ENCODE measurements at places on chromosomes 3 and 15.

DNA sequence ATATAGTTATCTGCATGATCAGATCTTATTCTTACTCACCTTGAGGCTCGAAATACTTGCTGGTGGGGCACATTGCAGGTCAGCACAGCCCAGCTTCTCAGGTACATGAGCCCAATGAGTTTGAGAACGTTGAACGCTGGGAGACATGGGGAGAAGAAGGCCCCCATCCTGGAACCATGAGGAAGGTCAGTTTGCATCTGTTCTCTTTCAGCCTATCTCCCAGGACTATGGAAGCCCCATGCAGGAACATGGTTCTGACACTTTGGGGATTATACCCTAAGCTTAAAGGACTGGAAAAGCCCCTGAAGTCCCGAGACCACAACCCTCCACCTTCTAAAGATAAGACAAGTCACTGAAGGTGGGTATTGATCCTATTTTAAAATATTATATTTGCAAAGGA, 17.4 kb upstream of the STARD5 start:
- DNase-seq: no peak

GRCh38 chr3:194800002-194800401, 114.3 kb downstream of the FAM43A start:
- no peak for DNase-seq

GRCh38 chr15:51283026-51283425, 55.4 kb downstream of the CYP19A1 start:
- no peak for DNase-seq

GRCh38 chr15:79743032-79743431, 153.8 kb downstream of the MTHFS start:
- no peak for DNase-seq

DNA sequence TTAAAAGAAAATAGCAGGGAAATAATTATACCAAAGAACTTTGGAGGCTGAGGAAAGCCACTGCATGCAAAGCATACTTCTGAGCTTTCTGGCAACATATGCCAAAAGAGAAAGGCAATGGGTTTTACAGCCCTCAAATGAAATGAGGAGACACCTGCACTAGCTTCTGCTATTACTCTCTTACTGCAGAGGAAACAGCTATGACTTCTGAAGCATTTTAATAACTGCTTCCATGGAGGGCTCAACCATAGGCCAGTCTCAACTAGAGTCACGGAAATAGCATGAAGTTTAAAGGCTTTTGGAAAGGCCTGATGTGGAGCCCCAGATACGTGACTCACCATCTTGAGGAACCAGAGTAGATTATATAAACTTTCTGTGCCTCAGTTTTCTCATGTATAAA, 114.8 kb downstream of the OXNAD1 start:
- DNase-seq: peak; percentile 21

DNA sequence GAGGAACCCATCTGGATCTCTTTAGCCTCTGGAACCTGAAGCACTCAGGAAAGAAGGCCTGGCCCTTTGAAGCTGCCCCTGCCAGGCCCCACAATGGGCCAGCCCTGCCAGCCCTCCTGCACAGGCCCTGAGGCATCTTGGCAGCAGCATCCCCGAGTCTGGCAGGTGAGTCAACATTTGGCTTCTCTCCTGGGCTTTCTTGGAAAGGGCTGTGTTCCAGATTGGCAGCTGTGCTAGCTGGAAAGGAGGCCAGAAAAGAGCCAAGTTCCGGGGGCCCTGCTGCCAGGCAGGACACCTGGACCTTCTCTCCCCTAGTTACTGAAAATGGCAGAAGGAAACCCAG, 187.2 kb downstream of the SHQ1 start:
- peak; percentile 61 for DNase-seq

- DNase-seq: peak; percentile 86
Measured at GRCh38 chr15:34209421-34210282, at the start of gene KATNBL1. Gene KATNBL1 (minus strand): TSS chr15:34210096. CDS start chr15:34163676, 46,420 bp downstream.

DNA sequence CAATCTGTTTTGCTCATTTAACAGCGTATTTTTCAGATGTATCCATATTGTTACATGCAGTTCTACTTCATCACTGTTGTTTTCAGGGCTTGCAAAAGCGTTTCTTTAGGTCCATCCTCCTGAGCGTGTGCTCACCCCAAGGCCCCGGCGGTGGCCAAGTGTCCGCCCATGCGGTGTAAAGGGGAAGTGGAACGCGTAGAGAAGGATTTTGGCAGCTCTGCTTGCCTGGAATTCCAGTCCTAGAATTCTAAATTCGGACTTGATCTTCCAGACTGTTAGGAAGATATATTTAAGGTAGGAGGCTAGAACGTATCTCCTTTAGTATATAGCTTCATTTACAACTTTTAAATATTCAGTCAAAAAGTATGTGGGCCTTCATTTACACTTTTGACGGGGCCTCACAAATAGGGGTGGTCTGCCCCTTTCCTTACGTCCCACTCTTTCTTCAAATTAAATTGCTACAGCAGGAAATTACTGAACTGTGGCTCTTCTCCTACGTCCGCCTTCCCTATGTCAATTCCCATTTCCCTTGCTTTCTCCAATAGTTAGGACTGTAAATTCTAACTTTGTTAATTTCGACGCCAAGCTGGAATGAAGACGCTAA, 609 bp upstream of the TBC1D23 start:
- DNase-seq: peak; percentile 71

DNA sequence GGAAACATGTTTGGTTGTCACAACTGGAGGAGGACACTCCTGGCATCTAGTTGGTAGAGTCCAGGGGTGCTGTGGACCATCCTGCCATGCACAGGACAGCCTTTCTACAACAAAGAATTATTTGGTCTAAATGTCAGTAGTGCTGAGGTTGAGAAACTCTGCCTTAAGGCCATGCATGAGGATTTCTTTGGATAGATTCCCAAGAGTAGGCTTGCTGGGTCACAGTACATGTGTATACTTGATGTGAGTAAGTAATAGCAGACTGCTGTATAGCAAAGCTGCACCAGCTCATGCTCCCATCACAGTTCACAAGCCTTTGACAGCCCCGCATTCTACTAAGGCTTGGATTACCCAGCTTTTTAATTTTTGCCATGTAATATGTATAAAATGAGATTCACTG, 151.3 kb downstream of the MFSD1 start:
- no peak for DNase-seq

GRCh38 chr3:60154011-60154410, 1097.2 kb downstream of the FHIT start:
- no peak for DNase-seq

GRCh38 chr3:138649134-138649533, 40.6 kb downstream of the FAIM start:
- DNase-seq: no peak

- no peak for DNase-seq
Measured at GRCh38 chr3:177448987-177449359, 251.7 kb upstream of the TBL1XR1 start.

- DNase-seq: no peak
Measured at GRCh38 chr3:146650691-146651442, 45.7 kb upstream of the PLSCR5 start.

DNA sequence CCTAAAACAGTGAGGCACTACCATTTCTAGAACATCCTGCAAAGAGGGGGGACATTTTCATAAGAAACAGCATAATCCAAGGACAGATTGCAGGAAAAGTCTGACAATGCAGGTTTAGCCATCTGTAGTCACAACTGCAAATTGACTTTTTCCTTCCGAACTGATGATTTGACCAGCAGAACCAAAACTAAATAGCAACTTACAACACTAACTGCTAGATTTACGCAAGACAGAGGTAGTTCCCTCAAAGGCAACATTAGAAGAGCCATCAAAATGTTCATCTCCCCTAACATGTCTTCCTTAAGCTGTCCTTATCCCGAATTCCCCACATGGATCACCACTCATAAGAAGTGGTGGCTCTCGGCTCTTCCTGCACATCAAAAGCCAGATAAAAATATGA, 129.6 kb downstream of the GADL1 start:
- no peak for DNase-seq

- DNase-seq: peak; percentile 55
Measured at GRCh38 chr15:35522061-35522460, 23.9 kb downstream of the DPH6 start.

- peak; percentile 75 for DNase-seq
Measured at GRCh38 chr3:168002786-168003368, 92.8 kb downstream of the GOLIM4 start.

GRCh38 chr15:63487076-63487757, 17.2 kb upstream of the USP3 start:
- peak; percentile 76 for DNase-seq

GRCh38 chr15:50077651-50078050, 41.4 kb downstream of the ATP8B4 start:
- no peak for DNase-seq

- DNase-seq: no peak
Measured at GRCh38 chr3:18888819-18889218, 259.5 kb upstream of the KCNH8 start.

GRCh38 chr15:47349179-47349578, 368.1 kb upstream of the SEMA6D start:
- no peak for DNase-seq

- DNase-seq: no peak
Measured at GRCh38 chr3:40679290-40679689, 154.5 kb downstream of the ZNF621 start.

GRCh38 chr15:37105889-37106288, 5.5 kb upstream of the MEIS2 start:
- DNase-seq: no peak

All from iris pigment epithelial cell (primary cell).